Esophagus muscularis mucosa (tissue), 4 donors: ENCODE measurements at places on chromosomes 2 and 18. TPM values are rescaled to one million over a fixed set of nuclear protein-coding genes. Genes with fewer than 3 reads are reported as not detected.

DNA sequence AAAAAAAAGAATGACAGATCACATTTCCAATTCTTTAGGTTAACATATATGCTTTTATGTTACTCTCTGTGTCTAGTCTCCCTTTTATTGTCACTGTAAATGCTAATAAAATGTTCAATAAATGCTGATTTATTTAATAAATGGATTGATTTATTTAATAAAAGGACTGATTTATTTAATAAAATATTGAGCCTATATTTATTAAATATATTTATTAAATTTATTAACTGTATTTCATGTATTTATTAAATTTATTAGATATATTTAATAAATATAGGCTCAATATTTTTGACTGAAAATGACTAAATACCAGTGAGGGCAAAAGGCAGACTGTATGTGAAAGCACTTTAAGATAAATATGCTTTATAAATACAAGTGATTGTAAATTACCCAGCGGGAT, 142.6 kb downstream of the SH3BP4 start:
- H3K4me3 ChIP-seq: no peak overlapping the region
- H3K27ac ChIP-seq: no peak overlapping the region
- no peak for DNase-seq
- H3K27me3 ChIP-seq: no peaks in the 10 kb centered on the region
- H3K4me1 ChIP-seq: no peaks in the 10 kb centered on the region

DNA sequence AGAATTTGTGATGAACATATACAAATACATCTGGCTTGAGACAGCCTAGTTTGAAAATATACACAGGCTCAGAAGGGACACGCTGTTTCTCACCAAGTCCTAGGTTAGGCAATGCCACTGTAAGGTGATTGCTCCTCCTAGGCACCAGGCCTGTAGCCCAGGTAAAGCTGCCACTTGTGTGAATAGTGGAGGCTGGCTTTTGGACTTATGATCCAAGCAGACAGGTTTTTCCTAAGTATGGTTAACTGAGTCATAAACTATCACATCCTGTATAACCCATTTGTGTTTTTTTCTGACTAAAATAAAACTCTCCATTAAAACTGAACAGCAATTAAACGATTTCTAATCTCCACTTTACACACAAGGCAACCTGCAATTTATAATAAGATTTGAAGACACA, 81.0 kb downstream of the SEMA4F start:
- H3K4me3 ChIP-seq: no peak overlapping the region
- no peak for DNase-seq
- no peaks in the 10 kb centered on the region for H3K4me1 ChIP-seq
- no peak overlapping the region for H3K27ac ChIP-seq
- no peaks in the 10 kb centered on the region for H3K27me3 ChIP-seq

- no peak overlapping the region for H3K4me3 ChIP-seq
- H3K27me3 ChIP-seq: no peaks in the 10 kb centered on the region
- H3K36me3 ChIP-seq: no peaks in the 10 kb centered on the region
- no peaks in the 10 kb centered on the region for H3K4me1 ChIP-seq
Measured at GRCh38 chr2:146931109-146931508, 913.7 kb upstream of the ACVR2A start.

- no peaks in the 10 kb centered on the region for H3K4me1 ChIP-seq
- no peak overlapping the region for H3K4me3 ChIP-seq
- H3K36me3 ChIP-seq: no peaks in the 10 kb centered on the region
- no peak overlapping the region for H3K27ac ChIP-seq
- no peaks in the 10 kb centered on the region for H3K27me3 ChIP-seq
Measured at GRCh38 chr2:106789185-106789584, 96.8 kb downstream of the ST6GAL2 start.

- H3K4me3 ChIP-seq: no peak overlapping the region
- no peaks in the 10 kb centered on the region for H3K36me3 ChIP-seq
- H3K4me1 ChIP-seq: no peaks in the 10 kb centered on the region
Measured at GRCh38 chr2:14231391-14231898, 401.1 kb upstream of the LRATD1 start.

DNA sequence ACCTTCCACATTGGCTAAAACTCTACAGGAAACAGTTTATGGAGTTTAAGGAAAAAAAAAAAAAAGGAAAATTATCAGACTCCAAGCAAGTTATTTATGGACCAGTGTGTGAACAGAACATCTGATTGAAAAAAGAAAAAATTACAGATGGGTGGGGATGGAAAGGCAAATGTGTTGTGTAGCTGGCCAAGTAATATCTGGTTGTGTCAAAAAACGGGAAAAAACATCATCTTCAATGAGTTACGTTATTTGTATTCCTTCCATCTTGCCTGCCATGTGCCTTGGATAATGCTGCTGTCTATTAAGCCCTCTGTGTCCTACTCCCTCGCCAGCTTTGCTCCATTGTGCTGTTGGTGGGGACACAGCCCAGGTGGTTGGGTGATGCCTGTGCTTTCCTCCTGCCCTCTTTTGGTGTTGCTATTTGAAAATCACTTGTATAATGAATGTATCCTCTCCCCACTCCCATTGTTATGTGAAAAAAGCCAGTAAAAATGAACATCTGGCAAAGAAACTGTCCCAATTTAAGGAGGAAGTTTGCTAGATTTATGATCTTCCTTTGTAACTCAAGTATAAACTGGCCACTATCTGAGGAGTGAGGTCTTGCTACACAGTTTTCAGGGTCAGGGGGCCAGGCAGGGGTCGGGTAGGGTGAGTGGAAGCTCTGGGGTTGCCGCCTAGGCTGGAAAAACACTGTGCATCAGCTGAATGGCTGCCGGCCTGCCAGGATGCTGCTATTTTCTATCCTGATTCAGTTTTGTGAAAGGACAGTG, 155.9 kb downstream of the FMNL2 start:
- no peaks in the 10 kb centered on the region for H3K27me3 ChIP-seq
- H3K4me3 ChIP-seq: no peak overlapping the region
- peaks cover 31% of the 10 kb centered on the region for H3K4me1 ChIP-seq

- no peaks in the 10 kb centered on the region for H3K36me3 ChIP-seq
- DNase-seq: no peak
- peaks cover 91% of the 10 kb centered on the region for H3K4me1 ChIP-seq
- no peak overlapping the region for H3K27ac ChIP-seq
Measured at GRCh38 chr2:105393373-105394055, 5.3 kb downstream of the FHL2 start.

DNA sequence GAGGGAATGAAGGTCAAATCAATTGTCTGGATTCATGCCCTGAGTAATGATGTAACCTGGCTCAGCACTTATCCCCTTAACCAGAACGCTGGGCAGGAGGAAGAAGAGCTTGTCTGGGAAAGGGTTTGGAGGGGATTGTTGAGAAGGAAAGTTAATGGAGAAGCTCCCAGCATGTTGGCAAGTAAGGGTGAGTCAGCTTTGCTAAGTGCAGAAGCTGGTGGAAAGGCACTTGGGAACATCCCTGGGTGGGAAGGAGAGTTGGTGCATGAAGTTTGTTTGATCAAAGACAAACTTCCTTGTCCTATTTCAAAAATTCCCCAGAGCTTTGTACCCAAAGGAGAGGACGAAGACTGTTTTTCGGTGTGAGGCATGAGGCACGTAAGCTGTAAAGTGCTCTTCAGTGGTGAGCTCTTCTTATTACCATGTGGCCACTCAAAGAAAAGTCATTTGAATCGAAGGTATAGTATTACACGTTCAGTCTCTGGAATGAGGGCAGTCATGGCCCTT, 17.6 kb upstream of the DAW1 start:
- H3K27me3 ChIP-seq: no peaks in the 10 kb centered on the region
- DNase-seq: no peak
- H3K4me1 ChIP-seq: peaks cover 3% of the 10 kb centered on the region
- H3K27ac ChIP-seq: no peak overlapping the region
- H3K4me3 ChIP-seq: no peak overlapping the region

GRCh38 chr18:68024716-68025115, 508.2 kb upstream of the DSEL start:
- no peaks in the 10 kb centered on the region for H3K27me3 ChIP-seq
- no peak overlapping the region for H3K4me3 ChIP-seq
- DNase-seq: no peak
- H3K36me3 ChIP-seq: no peaks in the 10 kb centered on the region

DNA sequence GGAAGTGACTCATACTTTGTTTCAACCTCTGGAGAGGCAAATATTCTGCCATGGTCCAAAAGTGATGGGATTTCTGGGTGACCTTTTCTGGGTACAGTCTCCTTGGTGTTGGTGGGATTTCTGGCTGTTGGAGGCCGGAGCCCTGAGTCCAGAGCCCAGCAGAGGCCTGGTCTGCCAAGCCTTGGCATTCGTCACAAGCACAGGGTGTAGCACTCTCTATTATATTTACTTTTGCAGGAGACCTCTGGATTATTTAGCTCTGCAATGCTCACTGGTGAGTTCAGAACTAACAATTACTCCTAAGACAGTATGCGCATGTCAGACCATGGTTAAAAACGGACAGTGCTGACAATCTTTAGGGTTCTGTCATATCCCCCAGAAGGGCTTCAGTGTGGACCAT, 201.6 kb upstream of the TWIST2 start:
- no peaks in the 10 kb centered on the region for H3K27me3 ChIP-seq
- no peaks in the 10 kb centered on the region for H3K36me3 ChIP-seq
- DNase-seq: peak; percentile 39
- H3K4me1 ChIP-seq: peaks cover 36% of the 10 kb centered on the region
- peak overlapping the region; percentile 81 for H3K27ac ChIP-seq
- H3K4me3 ChIP-seq: no peak overlapping the region

GRCh38 chr18:11868230-11868629, 17.0 kb downstream of the CHMP1B start:
- DNase-seq: no peak
- H3K36me3 ChIP-seq: no peaks in the 10 kb centered on the region

DNA sequence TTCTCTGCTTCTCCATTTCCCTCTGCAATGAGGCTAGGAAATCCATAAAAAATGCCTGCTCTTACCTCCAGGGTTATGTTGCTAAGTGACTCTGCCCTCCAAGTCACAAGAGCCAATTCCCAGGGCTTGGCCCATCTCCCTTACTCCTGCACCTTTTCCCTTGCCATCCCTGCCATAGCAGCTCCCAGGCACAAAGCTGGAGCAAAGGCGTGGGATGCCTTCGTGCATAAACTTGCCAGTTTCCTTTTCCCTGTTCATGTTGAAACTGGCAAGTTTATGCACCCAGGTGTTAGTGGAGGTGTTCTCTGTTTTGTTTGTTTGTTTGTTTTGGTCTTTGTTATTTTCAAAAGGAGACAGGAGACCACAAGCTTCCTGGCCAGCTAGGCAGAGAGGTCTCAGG, 195.1 kb downstream of the ACKR3 start:
- H3K4me3 ChIP-seq: no peak overlapping the region
- no peaks in the 10 kb centered on the region for H3K36me3 ChIP-seq
- no peak for DNase-seq
- H3K27ac ChIP-seq: no peak overlapping the region
- H3K4me1 ChIP-seq: no peaks in the 10 kb centered on the region

DNA sequence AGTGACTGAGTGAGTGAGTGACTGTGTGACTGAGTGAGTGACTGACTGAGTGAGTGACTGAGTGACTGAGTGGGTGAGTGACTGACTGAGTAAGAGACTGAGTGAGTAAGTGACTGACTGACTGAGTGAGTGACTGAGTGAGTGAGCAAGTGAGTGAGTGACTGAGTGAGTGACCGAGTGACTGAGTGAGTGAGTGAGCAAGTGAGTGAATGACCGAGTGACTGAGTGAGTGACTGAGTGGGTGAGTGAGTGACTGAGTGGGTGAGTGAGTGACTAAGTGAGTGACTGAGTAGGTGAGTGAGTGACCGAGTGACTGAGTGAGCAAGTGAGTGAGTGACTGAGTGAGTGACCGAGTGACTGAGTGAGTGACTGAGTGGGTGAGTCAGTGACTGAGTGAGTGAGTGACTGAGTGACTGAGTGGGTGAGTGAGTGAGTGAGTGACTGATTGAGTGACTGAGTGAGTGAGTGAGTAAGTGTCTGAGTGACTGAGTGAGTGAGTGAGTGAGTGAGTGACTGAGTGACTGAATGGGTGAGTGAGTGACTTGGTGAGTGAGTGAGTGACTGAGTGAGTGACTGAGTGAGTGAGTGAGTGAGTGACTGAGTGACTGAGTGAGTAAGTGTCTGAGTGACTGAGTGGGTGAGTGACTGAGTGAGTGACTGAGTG, 13.3 kb downstream of the MAL start:
- H3K27ac ChIP-seq: no peak overlapping the region
- no peaks in the 10 kb centered on the region for H3K36me3 ChIP-seq
- H3K4me1 ChIP-seq: peaks cover 23% of the 10 kb centered on the region
- no peak for DNase-seq
- no peaks in the 10 kb centered on the region for H3K27me3 ChIP-seq

GRCh38 chr2:108866041-108866440, 79.5 kb downstream of the CCDC138 start:
- no peak overlapping the region for H3K27ac ChIP-seq
- no peaks in the 10 kb centered on the region for H3K27me3 ChIP-seq
- no peak for DNase-seq
- H3K4me3 ChIP-seq: no peak overlapping the region
- no peaks in the 10 kb centered on the region for H3K36me3 ChIP-seq
- H3K4me1 ChIP-seq: no peaks in the 10 kb centered on the region

DNA sequence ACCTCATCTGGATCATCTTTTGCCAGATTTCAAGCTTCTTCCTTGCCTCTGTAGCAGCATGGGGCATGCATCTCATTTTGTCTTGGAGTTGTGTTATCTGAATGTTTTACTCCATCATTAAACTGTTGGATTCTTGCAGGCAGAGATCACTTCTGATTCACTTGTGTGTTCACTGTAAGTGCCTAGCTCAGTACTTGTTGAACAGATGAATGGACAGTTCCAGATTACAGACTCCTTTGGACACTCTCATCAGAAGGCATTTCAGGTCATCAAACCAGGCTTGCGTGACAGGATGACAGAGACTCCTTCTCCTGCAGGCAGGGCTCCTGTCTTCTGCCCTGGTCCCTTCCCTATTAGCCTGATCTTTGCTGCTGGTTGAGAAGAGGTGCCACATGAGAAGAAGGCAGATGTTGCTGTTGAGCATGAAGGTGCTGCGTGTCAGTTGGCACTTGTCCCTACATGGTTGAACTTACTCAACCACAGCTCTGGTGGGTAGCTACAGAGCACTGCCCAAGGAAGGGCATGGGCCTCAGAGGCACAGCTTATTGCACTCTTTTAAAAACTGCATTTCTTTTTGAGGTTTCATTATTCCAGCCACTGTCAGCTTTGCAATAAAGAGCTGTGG, 58.9 kb downstream of the INPP4A start:
- no peak overlapping the region for H3K4me3 ChIP-seq
- H3K27ac ChIP-seq: peak overlapping the region; percentile 73

- DNase-seq: no peak
- peaks cover 26% of the 10 kb centered on the region for H3K4me1 ChIP-seq
- H3K27ac ChIP-seq: peak overlapping the region; percentile 58
- no peaks in the 10 kb centered on the region for H3K36me3 ChIP-seq
- no peak overlapping the region for H3K4me3 ChIP-seq
Measured at GRCh38 chr18:9683418-9684396, 24.4 kb upstream of the RAB31 start.

Gene PID1
- total RNA-seq: 51.1 TPM

Gene SPEG
- total RNA-seq: 141 TPM

Gene HAAO
- 3.2 TPM for total RNA-seq

Gene RFX8
- 0.91 TPM for total RNA-seq

Gene EEF1B2
- total RNA-seq: 380 TPM

Gene LAMA3
- total RNA-seq: 11.9 TPM

Gene E2F6
- total RNA-seq: 16.1 TPM

Gene ACKR3
- 24.9 TPM for total RNA-seq

Gene C2orf92
- 2.2 TPM for total RNA-seq

Gene DPYSL5
- 0.13 TPM for total RNA-seq
